ENCODE measurements at places on chromosomes 1 and 21.

DNA sequence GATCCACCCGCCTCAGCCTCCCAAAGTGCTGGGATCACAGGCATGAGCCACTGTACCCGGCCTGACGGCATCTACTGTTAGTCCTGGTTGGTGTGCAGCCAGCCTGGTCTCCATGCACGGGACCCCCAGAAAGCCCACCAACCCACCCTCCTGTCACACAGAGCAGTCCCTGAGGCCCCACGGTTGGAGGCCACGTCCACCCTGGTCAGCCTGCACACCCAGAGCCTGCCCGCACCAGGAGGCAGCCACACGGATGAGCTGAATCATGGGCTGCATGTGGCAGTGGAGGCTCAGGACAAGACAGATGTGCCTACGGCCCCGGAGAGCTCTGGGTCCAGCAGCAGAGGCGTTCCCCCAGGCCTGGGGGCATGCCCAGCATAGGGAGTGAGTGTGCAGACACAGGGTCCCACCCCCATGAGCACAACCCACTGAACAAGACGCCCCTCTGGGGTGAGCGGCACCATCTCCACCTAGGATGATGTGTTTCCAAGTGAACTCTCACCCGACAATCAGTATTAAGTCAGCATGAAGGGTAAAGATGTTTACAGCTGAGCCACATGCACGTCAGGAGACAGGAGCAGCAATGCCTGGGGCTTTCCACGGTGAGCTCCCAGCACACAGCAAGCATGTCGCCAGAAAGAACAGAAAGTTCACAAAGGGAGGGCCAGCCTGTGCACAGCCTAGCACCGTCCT, 102.1 kb downstream of the WDR4 start:
- no peak for DNase-seq

GRCh38 chr1:31830511-31830910, 14.7 kb upstream of the SPOCD1 start:
- no peak for DNase-seq

DNA sequence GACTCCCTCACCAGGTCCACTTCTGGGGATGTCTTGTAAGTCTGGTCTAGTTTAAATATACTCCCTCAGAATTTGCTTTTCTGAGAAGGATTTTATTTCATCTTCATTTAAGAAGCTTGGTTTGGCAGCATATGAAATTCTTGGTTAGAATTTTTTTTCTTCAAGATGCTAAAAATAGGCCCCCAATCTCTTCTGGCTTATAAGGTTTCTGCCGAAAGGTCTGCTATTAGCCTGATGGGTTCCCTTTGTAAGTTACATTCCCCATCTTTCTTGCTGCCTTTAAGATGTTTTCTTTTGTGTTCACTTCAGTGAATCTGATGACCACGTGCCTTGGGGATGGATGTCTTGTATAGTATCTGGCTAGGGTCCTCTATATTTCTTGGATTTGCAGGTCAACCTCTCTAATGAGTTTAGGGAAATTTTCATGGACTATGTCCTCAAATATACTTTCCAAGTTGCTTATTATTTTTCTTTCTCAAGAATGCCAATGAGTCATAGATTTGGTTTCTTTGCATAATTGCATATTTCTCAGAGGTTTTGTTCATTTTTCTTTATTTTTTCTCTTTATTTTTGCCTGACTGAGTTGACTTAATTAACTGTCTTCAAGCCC, 19.4 kb downstream of the TCP10L start:
- DNase-seq = no peak

GRCh38 chr1:34683616-34684015, 71.2 kb upstream of the GJB5 start:
- no peak for DNase-seq

- DNase-seq = peak; percentile 71
These were observed 1.5 kb downstream of the ZNF684 start for GRCh38 chr1:40532844-40533424.

GRCh38 chr1:18805925-18806849, 53.3 kb downstream of the TAS1R2 start:
- DNase-seq = no peak

- no peak for DNase-seq
These were observed 290.3 kb upstream of the B3GALT2 start for GRCh38 chr1:193476748-193477147.

Data from MV-4-11 (cell line).